ENCODE measurements at places on chromosomes 13 and 19.

- DNase-seq, result peak; percentile 61
Observed at GRCh38 chr13:51849145-51850101, 4.4 kb upstream of the TMEM272 start.

GRCh38 chr19:40177286-40178070, 13.7 kb upstream of the MAP3K10 start:
- no peak for DNase-seq

GRCh38 chr13:76865996-76866503, 20.2 kb downstream of the KCTD12 start:
- no peak for DNase-seq

GRCh38 chr13:29125934-29126424, 305.8 kb downstream of the MTUS2 start:
- no peak for DNase-seq
